Omental fat pad (tissue), 4 donors: ENCODE measurements at places on chromosomes 6 and 20.

DNA sequence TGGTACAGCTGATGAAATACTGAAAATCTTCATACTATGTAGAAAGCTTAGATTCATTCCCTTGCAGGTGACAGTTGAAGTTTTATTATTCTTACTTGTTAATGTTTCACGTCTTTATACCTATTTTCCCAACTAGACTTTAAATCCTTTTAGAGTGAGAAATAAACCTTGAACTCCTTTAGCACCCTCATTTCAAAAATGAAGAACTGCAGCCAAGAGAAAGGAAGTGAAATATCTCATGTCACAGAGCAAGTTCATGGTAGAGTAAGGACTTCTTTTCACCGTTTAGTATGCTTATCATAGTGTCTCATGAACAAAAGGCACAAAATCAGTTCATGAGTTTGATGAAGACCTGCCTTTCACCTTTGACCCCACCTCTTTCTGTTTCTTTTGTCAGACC is 38.5 kb downstream of the ORC3 start:
- DNase-seq = no peak

DNA sequence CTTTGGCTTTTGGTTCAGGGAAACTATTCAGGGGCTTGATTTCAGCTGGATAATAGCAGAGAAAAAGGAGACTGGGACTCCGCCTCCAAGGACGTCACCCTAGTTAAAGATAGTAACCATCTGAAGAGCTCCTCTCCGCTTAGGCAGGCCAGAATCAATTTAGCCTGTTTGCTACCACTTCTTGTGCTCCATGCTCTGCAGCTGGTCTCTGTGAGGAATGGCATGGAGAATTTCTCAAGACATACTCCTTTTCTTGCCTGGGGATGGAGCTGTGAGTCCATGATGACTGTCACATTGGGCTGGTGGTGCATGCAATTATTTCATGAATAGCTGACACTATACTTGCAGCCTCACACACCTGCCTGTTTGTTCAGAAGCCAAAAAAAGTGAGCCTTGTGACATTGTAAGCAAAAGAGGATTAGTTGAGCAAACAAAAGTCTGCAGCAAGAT is 61.4 kb downstream of the TXLNB start:
- DNase-seq = no peak

DNA sequence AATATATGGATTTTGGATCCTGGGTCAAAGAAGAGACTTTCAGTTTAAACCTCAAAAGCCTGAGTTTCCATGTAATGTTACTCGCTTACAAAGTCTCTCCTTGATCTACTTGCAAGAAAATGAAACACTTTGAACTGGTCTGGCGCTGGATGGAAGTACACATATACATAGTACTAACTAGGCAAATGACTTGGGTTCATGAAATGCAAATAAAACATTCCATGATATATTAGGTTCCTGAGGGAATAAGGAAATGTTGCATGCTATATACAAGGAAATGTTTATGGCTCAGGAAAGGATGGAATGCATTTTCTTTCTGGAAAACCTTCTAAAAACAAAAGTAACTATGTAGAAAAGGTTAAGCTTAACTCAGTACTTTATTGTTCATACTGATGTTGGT is 11.4 kb upstream of the TXLNB start:
- no peak for DNase-seq

DNA sequence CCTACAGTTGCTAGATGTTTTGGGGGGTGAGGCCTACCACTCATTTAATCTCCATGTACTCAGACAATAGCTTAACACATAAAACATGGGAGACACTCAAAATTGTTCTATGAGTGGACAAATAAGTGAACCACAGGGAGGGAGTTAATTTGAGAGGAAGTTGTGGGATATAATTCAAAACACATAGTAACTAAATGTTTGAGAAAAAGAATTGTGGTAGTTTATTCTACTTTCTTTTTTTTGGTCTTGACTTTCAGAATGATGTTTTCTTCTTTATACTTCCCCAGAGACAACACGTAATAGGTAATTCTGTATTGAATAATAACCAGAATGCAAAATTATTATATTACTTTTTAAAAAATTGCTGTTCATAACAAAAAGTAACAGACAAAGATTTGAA is 453.8 kb downstream of the RFPL4B start:
- DNase-seq = no peak

- no peak for DNase-seq
These were observed 27.9 kb upstream of the MCM3 start for GRCh38 chr6:52312461-52312860.

DNA sequence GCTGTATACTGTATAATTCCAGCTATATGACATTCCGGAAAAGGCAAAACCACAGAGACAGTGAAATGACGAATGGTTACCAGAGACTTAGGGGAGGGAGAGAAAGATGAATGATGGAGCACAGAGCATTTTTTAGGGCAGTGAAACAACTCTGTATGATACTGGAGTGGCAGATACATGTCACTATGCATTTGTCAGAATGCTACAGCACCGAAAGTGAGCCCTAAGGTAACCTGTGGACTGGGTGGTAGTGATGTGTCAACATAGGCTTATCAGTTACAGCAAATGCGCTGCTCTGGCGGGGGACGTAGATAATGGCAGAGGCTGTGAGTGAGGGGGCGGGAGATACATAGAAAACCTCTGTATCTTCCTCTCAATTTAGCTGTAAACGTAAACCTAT is 201.3 kb upstream of the SSTR4 start:
- DNase-seq = no peak

- DNase-seq = no peak
These were observed 90.4 kb upstream of the HIVEP1 start for GRCh38 chr6:11921751-11922150.

DNA sequence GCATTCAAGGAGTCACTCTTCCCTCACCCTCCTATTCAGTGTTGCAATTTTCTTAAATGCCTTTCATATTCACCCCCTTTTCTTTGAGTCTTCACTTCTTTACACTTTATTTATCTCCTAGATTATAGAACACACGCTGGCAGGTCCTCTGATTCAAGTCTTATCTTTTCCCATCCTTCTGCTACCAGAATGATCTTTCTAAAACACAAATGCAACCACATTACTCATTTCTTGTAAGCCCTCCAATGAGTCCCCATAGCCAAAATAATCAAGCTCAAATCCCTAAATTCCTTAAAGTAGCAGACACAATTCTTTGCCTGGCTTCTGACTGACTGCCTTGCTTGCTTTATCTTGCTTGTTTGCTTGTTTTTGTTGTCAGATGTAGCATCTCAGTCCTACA is 920.0 kb downstream of the TFAP2A start:
- DNase-seq = no peak

DNA sequence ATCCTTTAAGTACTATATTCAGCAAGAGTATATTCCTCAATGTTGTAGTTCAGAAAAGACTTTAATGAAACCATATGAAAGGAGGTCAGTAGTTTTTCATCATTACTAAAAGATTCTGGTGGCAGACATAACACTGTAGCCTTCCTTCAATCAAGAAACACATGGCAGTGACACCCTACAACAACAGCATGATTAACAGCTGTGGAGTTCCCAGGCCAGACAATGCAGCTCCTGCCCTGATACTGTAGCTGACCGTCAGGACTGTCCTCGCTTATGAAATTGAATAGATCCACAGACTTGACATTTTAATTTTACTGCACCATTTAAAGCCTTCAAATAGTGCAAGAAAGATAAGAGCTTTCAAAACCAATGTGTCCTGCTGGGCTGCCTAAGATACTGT is 43.6 kb downstream of the USP45 start:
- DNase-seq = no peak

DNA sequence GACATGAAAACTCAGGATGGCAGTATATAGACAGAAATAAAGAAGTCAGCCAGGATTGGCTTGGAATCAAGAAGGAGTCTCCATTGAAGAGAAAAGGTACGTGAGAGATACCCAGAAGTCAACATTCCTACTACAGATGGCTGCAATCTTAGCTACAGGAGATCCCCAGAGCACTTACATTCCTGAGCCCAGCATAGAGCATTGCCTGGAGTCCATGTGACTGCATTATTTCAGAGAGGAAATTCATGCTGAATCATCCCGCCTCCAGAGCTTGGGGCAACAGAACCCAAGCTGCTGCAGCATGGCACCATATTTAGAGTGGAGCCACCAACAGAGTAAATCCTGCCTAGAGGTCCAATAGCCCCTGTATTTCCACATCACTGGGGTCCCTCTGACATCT is 125.0 kb upstream of the GRIK2 start:
- DNase-seq = no peak

DNA sequence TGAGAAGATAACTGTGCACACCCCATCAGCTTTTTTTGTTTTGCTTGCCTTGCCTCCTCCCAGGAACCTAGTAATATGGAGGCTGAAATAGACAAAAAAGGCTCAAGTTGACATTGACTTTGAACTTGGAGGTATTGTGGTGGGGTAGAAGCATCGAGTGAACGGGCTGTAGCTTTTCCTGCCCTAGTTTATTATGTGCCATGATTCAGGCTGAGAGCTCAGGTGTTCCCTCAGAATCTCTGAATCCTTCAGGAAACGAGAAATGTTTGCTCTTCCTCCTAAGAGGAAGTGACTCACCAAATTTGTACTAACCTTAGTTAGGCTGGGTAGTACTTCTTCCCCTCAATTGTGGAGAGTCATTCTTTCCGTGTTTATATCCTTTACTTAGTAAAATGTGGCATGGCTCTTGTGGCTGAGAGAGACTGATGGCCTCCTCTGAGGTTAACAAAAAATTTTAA is 98.8 kb downstream of the SASH1 start:
- DNase-seq = no peak

DNA sequence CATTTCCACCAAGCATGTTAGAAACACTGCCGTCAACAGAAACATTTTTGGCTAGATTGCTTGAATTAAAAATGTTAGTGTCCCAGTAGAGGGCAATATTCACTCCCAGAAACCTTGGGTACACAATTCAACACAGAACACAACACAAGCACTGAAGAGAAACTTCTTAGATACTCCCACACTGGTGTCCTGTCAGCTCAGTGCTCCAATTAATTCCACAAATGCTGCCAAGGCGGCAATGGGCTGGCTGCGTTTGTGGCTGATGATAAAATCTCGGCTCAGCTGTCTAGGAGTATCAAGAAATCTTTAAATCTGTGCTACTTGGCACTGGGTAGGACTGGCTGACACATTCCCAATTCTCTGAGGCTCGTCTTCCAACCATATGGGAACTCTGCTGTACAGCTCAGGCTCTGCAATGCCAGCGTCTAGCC is 39.3 kb downstream of the BEND3 start:
- DNase-seq = no peak

GRCh38 chr6:22073516-22074198 is 223.2 kb downstream of the PRL start:
- no peak for DNase-seq

GRCh38 chr6:122068291-122068769 is 331.1 kb upstream of the HSF2 start:
- DNase-seq = no peak

- no peak for DNase-seq
These were observed 327.8 kb upstream of the MAN1A1 start for GRCh38 chr6:119677384-119677783.

- no peak for DNase-seq
These were observed 4.6 kb downstream of the VARS2 start for GRCh38 chr6:30918670-30919069.

- DNase-seq = no peak
These were observed 43.4 kb downstream of the PLAGL1 start for GRCh38 chr6:143964674-143965081.

DNA sequence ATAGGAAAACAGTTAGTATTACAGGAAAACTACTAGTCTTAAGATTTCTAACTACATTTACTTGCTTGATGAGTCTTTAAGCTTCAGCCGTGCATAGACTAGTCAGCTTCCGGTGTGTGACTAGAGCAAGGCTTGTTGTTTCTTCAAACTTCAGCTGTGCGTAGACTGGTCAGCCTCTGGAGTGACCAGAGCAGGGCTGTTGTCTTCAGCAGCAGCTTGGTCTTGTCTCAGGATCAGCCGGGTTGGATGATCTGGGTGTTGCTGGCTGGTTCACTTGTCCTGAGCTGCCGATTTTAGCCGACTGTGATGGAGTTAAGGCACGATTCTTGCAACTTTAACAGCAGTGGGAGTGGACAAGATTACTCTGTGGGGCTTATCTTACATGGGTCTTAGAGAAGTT is 44.7 kb downstream of the HLA-C start:
- no peak for DNase-seq

DNA sequence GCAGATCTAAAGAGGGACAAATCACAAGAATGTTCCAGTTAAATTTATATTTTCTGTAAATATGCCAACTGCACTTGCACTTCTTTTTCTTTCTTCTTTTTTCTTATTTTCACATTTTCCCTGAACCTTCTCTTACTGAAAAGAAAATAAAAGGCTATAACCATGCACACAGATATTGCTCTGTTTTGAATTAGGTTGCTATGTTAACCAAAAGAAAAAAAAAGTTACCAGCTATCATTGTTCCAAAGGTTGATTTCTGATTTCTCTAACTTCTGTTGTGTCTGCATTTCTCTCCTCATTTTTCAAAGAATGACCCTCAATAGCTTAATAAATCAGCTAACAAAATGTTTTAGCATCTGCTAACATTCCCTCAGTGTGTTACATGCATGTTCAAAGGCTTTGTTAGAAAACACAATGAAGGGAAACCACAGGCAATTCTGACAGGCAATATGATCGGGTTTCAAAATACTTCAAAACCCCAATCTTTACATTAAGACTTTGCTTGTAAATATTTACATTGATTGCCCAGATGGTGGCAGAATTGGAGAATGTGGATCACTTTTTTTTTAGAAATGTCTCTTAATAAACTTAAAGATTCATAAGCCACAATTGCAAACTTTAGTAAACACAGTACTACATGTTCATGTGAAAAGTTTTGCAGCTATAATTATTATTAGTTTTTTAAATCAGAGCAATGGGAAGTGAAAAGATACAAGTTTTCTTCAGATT is 928.3 kb upstream of the FLRT3 start:
- DNase-seq = no peak

- no peak for DNase-seq
These were observed 25.6 kb downstream of the SLC12A5 start for GRCh38 chr20:46054606-46055005.

DNA sequence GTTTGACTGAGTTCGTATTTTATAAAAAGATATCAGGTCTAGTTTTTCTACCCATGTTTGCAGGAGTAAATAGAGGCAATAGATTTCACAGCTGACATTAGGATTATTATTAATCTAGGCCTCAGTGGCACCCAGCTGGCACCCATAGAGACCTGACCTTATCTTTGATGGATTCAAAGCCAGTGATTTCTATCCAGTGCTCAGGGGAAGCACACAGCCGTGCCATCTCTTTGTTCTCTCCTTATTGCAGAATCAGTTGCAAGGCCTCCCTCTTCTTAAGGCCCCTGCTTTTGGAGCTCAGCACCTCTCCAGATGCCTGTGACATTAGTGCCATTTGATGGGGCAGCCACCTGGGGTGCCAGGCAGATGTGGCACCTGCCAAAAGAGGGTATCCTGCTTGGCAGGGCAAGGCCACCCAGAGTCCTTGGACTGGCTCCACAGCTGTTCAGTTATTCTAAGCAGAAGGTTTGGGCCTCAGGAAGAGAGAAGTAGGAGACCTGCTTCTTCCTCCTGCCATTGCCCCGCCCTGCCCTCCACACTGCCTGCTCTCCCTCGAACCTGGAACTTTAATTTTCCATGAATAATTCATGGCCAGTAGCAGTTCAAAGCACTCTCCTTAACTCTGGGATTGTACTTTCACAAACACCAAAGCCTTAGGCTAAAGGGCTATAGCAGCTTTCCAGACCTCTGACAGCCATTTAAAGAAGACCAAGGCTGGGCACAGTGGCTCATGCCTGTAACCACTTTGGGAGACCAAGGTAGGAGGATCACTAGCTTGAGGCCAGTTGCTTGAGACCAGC is 206.3 kb downstream of the ZDHHC14 start:
- DNase-seq = no peak
